ENCODE measurements at places on chromosomes 5 and 9. TPM values are rescaled to one million over a fixed set of nuclear protein-coding genes. Genes with fewer than 3 reads are reported as not detected.

Gene ANXA2R
- 1.8 TPM for total RNA-seq

DNA sequence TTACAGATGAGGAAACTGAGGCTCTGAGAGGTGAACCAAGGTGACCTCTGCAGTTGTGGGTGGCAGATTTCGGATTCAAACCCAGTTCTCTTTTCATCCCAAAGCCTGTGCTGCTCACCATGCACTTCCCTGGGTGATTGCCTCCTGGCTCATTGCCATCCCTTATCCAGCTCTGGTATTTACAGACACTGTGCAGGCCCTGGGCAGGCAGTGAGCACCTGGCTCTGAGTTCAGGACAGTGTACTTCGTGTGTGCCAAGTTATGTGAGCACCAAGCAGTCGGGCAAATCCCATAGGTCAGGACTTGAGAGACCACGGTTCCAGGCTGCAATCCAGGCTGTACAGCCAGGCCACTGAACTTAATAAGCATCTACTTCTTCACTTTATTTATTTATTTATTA lies 1.4 kb downstream of the LRSAM1 start:
- H3K4me1 ChIP-seq = peaks cover 49% of the 10 kb centered on the region
- H3K36me3 ChIP-seq = peaks cover 52% of the 10 kb centered on the region
- H3K27ac ChIP-seq = peak overlapping the region; percentile 96
- H3K4me3 ChIP-seq = peak overlapping the region; percentile 81
- H3K27me3 ChIP-seq = no peaks in the 10 kb centered on the region

- no peaks in the 10 kb centered on the region for H3K27me3 ChIP-seq
- no peak for DNase-seq
- H3K36me3 ChIP-seq = no peaks in the 10 kb centered on the region
- no peaks in the 10 kb centered on the region for H3K4me1 ChIP-seq
These were observed 205.1 kb upstream of the EFNA5 start for GRCh38 chr5:107875833-107876232.

GRCh38 chr9:123678038-123678877 lies 251.7 kb downstream of the DENND1A start:
- H3K4me3 ChIP-seq = no peak overlapping the region
- DNase-seq = no peak
- H3K36me3 ChIP-seq = no peaks in the 10 kb centered on the region

- DNase-seq = no peak
- no peaks in the 10 kb centered on the region for H3K27me3 ChIP-seq
- no peaks in the 10 kb centered on the region for H3K36me3 ChIP-seq
- no peak overlapping the region for H3K27ac ChIP-seq
These were observed 7.8 kb upstream of the GADD45G start for GRCh38 chr9:89596937-89597555.

- no peak overlapping the region for H3K27ac ChIP-seq
- no peaks in the 10 kb centered on the region for H3K36me3 ChIP-seq
- no peak overlapping the region for H3K4me3 ChIP-seq
- no peaks in the 10 kb centered on the region for H3K4me1 ChIP-seq
- H3K27me3 ChIP-seq = no peaks in the 10 kb centered on the region
These were observed 787.3 kb downstream of the KCTD16 start for GRCh38 chr5:144958002-144958401.

DNA sequence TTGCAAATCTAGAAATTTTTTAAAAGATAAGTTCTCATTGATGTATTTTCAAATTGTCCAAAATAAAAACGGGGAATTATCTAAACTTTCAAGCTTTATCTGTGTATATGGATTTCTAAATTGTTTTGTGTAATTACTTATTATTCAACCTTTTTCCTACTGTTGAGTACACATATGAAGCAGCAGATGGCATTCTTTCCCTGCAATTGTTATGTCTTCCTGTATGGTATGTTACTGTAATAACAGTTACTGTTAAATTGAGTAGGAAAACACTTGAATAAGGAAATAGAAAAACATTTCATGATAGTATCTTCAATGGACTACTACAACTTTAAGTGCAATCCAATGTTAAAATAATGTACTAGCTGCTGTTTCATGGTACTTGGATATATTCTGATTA lies 124.8 kb downstream of the RANBP17 start:
- H3K27me3 ChIP-seq = no peaks in the 10 kb centered on the region
- H3K27ac ChIP-seq = no peak overlapping the region
- no peak overlapping the region for H3K4me3 ChIP-seq
- DNase-seq = no peak

DNA sequence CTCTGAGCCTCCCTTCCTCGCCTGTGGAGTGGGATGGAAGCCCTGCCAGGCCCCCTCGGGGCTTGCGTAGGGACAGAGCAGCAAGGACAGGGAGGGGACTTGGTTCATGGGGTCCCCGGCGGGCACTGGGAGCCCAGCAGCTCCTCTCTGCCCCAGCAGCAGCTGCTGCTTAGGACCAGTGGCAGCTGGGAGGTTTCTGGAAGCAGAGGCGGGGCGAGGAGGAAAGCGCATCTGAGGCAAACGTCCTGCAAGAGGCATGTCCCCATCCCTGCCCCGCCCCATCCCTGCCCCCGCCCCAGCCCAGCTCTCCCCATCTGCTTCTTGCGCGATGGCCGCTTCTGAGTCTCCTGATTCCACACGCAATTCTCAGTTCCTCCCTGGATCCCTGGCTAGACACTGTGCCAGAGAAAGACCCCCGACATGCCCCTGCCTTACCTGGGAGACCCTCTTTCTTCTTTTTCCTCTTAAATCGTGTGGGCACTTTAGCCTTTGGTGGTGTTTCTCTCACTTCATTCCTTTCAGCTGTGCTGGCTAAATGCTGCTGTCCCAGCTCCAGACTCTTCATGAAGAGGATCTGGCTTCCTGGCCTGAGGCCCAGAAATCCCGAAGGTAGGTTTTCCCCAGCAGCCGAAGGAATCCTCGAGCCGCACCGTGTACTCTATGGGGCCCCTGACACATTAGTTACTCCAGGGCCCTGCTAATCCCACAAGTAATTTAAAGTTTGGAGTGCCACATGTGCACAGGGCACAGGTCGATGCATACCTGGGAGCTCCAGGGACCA lies 4.4 kb upstream of the OR2S2 start:
- peak overlapping the region; percentile 26 for H3K4me3 ChIP-seq
- H3K27ac ChIP-seq = peak overlapping the region; percentile 39
- no peaks in the 10 kb centered on the region for H3K27me3 ChIP-seq
- H3K4me1 ChIP-seq = peaks cover 11% of the 10 kb centered on the region
- no peak for DNase-seq

DNA sequence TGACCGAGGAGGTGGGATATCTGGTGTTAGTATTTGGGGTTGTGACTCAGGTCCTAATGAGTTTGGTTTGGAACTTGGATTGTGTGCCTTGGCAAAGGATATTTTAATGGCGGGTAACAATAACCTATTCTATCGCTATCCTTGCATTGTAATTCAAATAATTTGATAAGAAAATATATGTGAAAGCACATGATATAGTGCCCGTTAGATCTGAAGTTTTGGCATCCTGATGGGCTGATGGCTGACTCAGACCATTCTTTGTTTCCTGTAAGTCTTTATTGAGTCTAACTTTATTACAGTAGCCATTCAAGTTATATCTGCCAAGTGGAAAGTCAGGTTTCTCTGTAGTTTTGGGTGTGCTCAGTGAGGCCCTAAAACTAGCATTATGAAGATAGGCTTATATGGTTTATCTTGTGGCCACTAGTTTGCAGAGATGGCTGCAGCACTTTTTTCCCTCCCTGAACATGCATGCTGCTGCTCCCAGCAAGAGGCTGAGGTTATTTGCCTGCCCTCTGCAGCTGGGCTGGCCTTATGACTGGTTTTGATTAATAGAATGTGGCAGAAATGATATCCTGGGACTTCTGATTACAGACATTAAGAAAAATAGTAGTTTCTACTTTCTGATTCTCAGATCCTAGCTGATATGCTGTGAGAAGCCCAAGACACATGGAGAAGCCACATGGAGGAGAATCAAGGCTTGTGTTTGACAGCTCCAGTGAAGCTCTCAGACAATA lies 46.6 kb downstream of the CFAP95 start:
- H3K27ac ChIP-seq = no peak overlapping the region
- no peaks in the 10 kb centered on the region for H3K4me1 ChIP-seq
- H3K4me3 ChIP-seq = no peak overlapping the region
- DNase-seq = no peak
- H3K27me3 ChIP-seq = no peaks in the 10 kb centered on the region

Measured in esophagus muscularis mucosa (tissue), 4 donors.